Fibroblast of villous mesenchyme (primary cell): ENCODE measurements at places on chromosomes 3 and 15. TPM values are rescaled to one million over a fixed set of nuclear protein-coding genes. Genes with fewer than 3 reads are reported as not detected.
A peak's percentile ranks its signal among the peaks of the same experiment; 100 is the strongest.

GRCh38 chr15:65032801-65033537, 3.5 kb upstream of the MTFMT start:
- peak; percentile 58 for DNase-seq

The RTP3 gene
- 0.43 TPM in 1 of 2 replicates, not detected in the other for total RNA-seq

DNA sequence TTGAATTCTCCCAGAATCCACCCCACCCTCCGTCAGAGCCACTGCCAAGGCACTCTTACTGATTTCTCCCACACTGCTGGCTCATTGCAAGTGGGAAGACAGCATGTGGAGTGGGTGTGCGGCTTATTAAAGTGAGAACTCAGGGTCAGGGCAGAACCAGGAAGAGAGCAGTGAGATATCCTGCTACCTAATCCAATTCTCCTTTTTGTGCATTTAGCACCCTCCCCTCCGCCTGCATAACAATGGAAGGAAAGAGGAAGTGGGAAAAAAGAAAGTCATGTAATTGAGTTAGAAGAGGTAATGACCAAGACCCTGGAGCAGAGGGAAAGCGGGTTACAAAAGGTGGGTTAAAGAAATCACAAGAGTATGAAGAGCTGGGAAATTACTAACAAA, 27.8 kb upstream of the PIK3CB start:
- no peak for DNase-seq

GRCh38 chr3:133792171-133792763, 13.3 kb upstream of the SRPRB start:
- DNase-seq: peak; percentile 8

DNA sequence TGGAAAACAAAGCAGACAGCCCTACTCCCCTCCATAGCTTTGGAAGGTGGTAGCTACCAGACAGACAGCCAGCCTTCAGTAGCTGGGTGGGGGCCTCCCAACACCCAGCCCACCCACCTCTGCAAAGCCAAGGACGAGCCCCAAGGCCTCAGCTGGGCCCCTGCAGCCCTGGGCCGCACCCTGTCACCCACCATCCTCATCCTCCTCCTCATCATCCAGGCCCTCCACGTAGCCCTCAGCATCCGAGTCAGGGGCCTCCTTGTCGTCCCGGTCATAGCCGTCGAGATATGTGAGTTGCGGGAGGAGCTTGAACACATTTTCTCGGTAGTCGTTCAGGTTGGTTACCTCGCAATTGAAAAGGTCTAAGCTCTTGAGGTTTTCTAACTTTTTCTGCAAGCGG, 36.5 kb downstream of the ANP32A start:
- DNase-seq: no peak

DNA sequence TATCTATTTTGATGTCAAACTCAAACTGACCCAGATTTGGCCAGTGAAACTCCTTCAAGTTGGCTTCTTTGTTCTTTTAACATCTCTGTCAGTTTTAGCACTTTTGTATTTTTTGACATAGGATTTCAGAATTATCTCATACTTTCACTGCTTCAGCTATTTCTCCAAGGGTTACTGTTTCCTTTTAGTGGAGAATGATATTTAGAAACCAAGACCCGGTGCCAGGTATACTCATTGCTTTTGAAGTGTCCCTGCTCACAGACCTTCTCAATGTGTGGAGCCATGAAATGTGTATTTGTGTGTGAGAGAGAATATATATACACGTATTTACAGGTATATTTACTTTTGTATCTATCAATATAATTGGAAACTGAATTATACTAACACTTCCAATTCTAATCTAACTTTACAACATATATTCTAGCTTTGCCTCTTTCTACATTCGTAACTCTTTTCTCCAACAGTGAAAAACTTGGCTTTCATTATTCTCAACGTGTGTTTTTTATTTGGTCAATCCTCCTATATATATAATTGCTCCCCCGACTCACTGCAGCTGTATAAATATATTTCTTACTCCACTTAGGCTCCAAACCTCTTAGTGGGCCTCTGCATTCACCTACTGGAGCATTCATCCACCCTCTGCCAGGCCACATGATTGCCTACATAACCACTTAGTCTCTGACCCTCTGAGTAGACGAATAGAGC, 54.0 kb downstream of the OTOL1 start:
- no peak for DNase-seq

The SPATA12 gene
- total RNA-seq: not detected in 2 replicates

- peak; percentile 63 for DNase-seq
Observed at GRCh38 chr3:58116985-58117384, 93.8 kb downstream of the DNASE1L3 start.

- no peak for DNase-seq
Observed at GRCh38 chr15:59327942-59328341, 44.7 kb downstream of the MYO1E start.

DNA sequence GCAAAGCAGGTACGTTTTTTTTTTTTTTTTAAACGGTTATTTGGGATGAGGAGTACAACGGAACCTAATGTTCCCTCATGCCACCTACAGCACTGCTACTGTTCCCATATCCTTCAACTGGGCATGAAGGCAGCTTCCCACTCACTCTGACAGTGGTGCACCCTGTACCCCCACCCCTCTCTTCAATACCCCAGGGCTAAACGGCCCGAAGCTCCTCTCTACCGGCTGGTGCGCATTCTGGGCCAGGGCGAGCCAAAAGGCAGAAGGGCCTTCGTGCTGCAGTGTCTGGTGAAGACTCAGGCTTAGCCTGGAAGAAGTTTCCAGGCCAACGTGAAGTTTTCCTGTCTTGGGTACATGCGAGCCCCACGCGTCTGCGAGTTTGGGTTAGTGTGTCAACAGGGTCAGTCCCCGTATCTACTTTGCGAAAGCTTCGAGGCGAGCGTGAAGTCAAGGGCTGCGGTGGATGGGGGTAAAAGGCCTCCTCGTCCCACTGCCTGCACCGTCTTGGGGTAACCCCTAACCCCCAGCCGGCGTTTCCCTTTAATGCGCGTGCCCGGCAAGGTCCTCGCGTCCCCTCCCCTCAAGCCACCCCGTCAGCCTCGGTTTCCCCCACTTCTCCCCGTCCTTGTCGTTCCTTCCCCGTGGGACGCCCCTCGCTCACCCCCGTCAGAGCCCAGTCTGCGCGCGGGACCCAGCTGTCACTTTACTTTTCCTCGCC, 765 bp upstream of the UBE2E2 start:
- peak; percentile 15 for DNase-seq

- DNase-seq: no peak
Observed at GRCh38 chr3:172415323-172415722, 32.9 kb downstream of the GHSR start.

The GOLGA6B gene
- not detected in 2 replicates for total RNA-seq

The SCN11A gene
- total RNA-seq: under 0.01 TPM in 2 replicates

The SLC22A13 gene
- total RNA-seq: 0.32 and 0.43 TPM in 2 replicates

- peak; percentile 49 for DNase-seq
Observed at GRCh38 chr3:94234177-94234788, 171.4 kb downstream of the NSUN3 start.

The CPEB1 gene
- total RNA-seq: 3.9 and 7.1 TPM in 2 replicates

- no peak for DNase-seq
Observed at GRCh38 chr3:153023896-153024295, 138.1 kb upstream of the RAP2B start.

The GXYLT2 gene
- 15.8 and 18.1 TPM in 2 replicates for total RNA-seq

- DNase-seq: no peak
Observed at GRCh38 chr3:122681974-122682409, 1.4 kb downstream of the PARP14 start.

- no peak for DNase-seq
Observed at GRCh38 chr3:176554264-176554663, 643.0 kb downstream of the TBL1XR1 start.

- DNase-seq: peak; percentile 60
Observed at GRCh38 chr3:17639257-17639656, 103.2 kb downstream of the TBC1D5 start.

DNA sequence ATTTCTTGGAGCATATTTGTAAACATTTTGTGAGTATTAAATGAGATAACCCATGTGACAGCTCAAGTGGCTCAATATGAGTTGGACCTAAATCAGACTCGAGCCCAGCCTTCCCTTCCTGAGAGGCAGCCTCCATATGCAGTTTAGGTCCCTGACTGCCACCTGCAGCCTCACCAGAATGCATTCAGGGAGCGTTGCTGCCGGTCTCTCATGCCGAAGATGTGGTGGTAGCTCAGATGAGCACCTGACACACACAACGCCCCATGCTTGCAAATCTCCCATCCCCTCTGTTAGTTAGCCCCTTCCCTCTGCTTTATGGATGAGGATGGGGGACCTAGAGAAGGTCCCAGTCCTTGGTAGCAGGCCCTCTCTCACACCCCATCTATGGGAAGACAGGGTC, 9.2 kb downstream of the ST6GAL1 start:
- DNase-seq: no peak

GRCh38 chr3:148439254-148439822, 258.4 kb upstream of the AGTR1 start:
- DNase-seq: no peak

DNA sequence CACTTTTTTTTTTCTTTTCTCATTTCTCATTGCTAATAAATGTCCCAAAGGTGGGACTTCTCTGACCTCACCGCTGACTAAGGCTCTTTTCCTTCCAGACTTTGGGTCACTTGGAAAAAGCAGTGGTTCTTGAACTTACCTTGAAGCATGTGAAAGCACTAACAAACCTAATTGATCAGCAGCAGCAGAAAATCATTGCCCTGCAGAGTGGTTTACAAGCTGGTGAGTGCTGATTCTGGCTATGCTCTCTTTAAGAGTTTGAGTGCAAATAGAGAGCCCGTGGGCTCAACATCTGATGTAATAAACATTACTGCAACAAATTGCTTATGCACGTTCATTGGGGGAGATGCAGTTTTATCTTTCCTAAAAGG, 2.0 kb downstream of the BHLHE40 start:
- DNase-seq: no peak

GRCh38 chr3:170907637-170908234, 701 bp downstream of the EIF5A2 start:
- DNase-seq: peak; percentile 35

The WDR76 gene
- 15.1 and 17.7 TPM in 2 replicates for total RNA-seq

DNA sequence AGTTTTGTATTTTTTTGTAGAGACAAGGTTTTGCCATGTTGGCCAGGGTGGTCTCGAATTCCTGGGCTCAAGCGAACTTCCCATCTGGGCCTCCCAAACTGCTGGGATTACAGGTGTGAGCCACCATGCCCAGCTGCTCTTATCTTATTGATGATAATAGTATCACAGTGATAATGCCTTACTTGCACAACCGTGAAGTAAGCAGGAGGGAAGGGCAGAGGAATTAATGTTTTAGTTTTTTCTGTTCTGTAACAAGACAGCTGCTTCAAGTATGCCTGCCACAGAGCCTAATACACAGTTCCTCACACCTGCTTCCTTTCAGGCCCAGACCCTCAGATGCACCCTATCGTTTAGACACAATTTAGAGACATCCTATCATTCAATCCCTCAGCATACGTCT, 26.1 kb upstream of the MUC13 start:
- DNase-seq: no peak

DNA sequence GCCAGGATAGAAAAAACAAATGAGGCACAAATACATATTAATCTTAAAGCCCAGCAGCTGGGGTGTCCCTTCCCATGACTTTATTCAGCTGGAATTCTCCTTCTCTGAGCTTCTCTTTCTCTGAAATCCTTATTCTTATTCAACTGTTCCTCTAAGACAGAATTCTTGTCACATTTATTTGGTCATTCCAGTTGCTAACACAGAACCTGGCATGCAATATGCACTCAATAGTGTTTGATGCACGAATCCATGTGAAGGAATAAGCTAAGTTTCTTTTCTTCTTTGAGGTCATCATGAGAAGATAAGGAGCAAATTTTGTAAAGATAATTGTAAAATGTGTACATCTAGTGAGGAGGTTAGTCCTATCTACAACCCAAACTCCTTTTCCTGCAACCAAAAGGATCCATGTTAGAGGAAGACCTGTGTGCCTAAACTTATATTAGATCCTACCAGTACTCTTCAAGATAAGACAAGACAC, 154.2 kb upstream of the KCNMB2 start:
- DNase-seq: no peak

- peak; percentile 20 for DNase-seq
Observed at GRCh38 chr15:40282147-40282868, 556 bp downstream of the ANKRD63 start.

The SMCO1 gene
- under 0.01 TPM in 1 of 2 replicates, not detected in the other for total RNA-seq

- DNase-seq: no peak
Observed at GRCh38 chr3:48748754-48749153, 31.7 kb upstream of the IP6K2 start.

The DPPA2 gene
- not detected in 2 replicates for total RNA-seq

The PAQR5 gene
- 0.97 and 1.3 TPM in 2 replicates for total RNA-seq

GRCh38 chr3:43062040-43062563, 43.8 kb downstream of the POMGNT2 start:
- DNase-seq: no peak

The ACKR4 gene
- total RNA-seq: 2.9 and 9.5 TPM in 2 replicates

DNA sequence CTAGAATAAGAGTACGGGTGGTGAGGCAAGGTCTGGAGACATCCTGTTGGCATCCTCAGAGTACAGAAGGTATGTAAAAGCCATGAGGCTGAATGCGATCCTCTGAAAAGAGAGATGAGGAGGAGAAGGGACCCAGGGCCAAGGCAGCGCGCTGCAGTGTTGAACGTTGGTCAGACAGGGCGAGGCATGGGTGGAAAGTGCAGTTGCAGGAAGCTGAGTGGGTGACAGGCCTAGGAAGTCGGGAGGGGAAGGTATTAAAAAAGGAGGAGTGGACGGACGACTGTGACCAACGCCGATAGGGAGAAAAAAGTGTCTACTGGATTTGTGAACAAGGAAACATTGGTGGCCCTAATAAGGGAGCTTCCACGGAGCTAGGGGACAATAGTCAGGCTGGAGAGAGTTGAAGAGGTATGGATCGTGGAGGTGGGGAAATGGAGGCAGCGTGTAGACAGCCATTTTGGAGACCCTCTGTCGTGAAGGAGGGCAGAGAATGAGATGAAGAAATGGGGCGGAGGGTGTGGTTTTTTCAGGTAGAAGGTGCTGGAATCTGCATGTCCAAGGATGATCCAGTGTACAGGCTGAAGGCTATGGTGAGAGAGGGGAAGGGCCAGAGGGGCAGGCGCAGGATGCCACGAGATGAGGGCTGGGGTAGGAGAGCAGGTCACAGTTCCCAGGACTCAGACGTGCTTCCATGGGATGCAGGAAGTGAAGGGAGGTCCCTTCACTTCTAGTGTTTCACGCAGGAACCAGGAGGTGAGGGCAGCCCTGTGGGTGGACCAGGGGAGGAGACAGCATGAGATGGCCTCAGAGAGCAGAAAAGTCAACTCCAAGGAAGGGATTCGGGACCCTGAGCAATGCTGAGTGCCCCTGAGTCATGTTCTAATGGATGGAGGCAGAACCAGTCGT, 115.9 kb downstream of the ASB7 start:
- no peak for DNase-seq

The PSTPIP1 gene
- total RNA-seq: not detected in 2 replicates

The ISG20 gene
- total RNA-seq: 1.3 and 3.0 TPM in 2 replicates

The SLC12A1 gene
- not detected in 2 replicates for total RNA-seq

- DNase-seq: peak; percentile 76
Observed at GRCh38 chr3:149494022-149494758, 19.7 kb downstream of the TM4SF4 start.
